A549 treated with DMSO at 1 μM for 4 hours (cell line): ENCODE measurements at places on chromosomes 3 and 15. TPM values are rescaled to one million over a fixed set of nuclear protein-coding genes. Genes with fewer than 3 reads are reported as not detected.

Gene NPAP1
- total RNA-seq = not detected in 5 replicates

Gene POLQ
- 7.0 to 8.3 TPM (median 7.5 TPM) in 5 replicates for total RNA-seq

Gene EPM2AIP1
- total RNA-seq = 4.8 to 8.0 TPM (median 7.4 TPM) in 5 replicates

Gene CYP8B1
- total RNA-seq = not detected in 5 replicates

Gene BBX
- 15.2 to 24.5 TPM (median 22.3 TPM) in 5 replicates for total RNA-seq

Gene SLC27A2
- total RNA-seq = 24.3 to 34.4 TPM (median 28.5 TPM) in 5 replicates

Gene HHLA2
- 0.05 to 0.26 TPM (median 0.08 TPM) in 4 of 5 replicates, not detected in the other for total RNA-seq

Gene MAP2K1
- total RNA-seq = 66.9 to 114 TPM (median 103 TPM) in 5 replicates
